WERI-Rb-1 (cell line): ENCODE measurements at places on chromosomes 16 and 17.

- DNase-seq = no peak
Observed at GRCh38 chr16:85982563-85982939, 83.6 kb downstream of the IRF8 start.

DNA sequence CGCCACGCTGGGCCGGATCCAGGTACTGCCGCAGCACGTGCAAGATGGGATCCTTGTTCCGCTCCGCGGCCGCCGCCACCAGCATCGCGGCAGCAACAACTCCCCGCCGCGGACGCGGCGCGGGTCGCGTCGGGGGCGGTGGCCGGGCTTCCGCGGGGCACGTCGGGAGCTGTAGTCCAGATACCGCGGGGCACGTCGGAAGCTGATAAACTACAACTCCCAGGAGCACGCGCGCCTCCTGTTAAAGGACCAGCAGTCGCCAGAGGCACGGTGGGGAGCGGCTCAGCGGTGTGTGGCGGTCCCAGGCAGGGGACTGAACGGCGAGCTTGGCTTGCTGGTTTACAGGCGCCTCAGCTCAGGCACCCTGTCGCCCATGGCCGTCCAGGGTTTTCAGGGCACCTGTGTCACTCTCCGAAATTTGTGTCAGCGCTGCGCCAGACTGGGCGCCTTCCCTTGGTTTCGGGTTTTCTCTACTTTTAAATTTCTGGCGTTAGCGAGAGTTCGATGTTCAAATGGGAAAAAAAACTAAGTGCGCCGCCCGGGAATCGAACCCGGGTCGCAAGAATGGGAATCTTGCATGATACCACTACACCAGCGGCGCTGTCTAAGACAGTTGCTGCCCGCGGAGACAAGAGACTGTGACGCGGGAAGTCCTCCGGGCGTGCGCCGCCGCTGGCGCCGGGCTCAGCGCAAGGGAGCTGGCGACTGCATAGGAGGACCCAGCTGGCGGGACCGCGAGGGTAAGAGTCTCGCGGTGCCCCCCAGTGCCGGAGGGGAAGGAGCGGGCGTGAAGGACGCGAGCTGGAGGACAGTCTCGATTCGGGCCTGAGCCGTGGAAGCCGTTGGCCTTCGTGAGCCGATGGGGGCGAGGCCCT is at the start of gene METTL26:
Gene METTL26 (minus strand): TSS at position 100 of the 875 bp plus-strand sequence. CDS start 15 bp downstream, at position 85.
- peak; percentile 95 for DNase-seq

GRCh38 chr16:27185776-27186130 is 17.6 kb upstream of the KDM8 start:
- no peak for DNase-seq

DNA sequence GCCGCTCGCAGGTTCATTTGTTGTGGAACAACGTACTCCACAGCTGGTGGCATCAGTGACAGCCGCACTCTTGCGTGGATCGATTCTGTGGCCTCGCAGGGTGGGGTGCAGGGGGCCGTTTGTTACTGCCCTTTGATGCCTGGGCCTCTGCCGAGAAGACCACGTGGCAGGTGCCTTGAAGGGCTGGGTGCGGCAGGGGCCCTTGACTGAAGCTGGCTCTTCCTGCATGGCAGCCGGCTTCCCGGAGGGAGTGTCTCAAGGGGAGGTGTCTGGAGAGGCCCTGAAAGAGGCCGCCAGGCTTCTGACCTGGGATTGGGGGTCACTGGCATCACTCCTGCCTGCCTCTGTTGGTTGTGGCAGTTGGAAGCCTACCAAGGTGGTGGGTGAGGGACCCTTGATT is 43.8 kb downstream of the TBCD start:
- no peak for DNase-seq

- no peak for DNase-seq
Observed at GRCh38 chr17:34981538-34982241, 1.4 kb downstream of the LIG3 start.

- no peak for DNase-seq
Observed at GRCh38 chr16:23505180-23505665, 5.1 kb downstream of the GGA2 start.

DNA sequence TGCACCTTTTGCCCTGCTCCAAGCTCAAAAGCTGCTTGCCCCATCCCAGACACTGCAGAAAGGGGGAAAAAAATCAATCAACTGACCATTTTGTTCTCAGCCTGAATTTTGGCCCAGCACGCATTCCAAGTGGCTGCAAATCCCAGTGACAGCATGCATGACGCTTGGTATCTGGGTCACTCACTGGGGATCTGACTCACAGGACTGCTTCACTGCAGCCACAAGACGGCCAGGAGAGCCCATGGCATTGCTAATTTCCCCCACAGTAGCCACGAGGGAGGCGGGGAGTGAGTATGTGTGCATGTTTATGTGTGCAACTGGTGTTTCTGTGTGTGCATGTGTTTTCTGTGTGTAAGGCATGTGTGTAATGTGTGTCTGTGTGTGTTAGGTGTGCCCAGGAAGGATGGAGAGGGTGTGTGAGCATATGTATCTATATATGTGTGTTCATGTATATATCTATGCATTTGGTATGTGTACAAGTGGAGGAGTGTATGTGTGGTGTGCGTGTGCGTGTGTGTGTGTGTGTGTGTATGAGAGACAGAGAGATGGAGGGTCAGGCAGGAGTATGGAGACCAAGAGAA is 33.8 kb downstream of the SDK2 start:
- DNase-seq = no peak

- no peak for DNase-seq
Observed at GRCh38 chr17:80183581-80184422, 14.0 kb downstream of the CARD14 start.

DNA sequence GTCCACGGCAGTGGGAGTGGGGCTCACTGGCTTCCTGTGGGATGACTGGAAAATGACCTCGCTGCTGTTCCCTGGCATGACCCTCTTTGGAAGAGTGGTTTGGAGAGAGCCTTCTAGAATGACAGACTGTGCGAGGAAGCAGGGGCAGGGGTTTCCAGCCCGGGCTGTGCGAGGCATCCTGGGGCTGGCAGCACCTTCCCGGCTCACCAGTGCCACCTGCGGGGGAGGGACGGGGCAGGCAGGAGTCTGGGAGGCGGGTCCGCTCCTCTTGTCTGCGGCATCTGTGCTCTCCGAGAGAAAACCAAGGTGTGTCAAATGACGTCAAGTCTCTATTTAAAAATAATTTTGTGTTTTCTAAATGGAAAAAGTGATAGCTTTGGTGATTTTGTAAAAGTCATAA is 7.8 kb upstream of the RNF213 start:
- peak; percentile 92 for DNase-seq

GRCh38 chr17:67151717-67152116 is 93.3 kb downstream of the HELZ start:
- no peak for DNase-seq

- no peak for DNase-seq
Observed at GRCh38 chr16:89010210-89010925, 33.4 kb upstream of the CBFA2T3 start.

DNA sequence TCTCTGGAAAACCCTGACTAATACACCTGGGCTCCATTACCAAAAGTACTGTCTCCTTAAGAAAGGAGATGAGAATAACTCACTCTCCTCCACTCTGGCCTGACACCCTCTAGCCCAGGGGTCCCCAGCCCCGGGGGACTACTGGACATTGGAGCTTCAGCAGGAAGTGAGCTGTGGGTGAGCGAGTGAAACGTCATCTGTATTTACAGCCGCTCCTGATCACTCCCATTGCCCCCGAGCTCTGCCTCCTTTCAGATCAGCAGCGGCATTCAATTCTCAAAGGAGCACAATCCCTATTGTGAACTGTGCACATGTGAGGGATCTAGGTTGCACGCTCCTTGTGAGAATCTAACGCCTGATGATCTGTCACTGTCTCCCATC is 126.3 kb upstream of the TNRC6C start:
- DNase-seq = no peak

DNA sequence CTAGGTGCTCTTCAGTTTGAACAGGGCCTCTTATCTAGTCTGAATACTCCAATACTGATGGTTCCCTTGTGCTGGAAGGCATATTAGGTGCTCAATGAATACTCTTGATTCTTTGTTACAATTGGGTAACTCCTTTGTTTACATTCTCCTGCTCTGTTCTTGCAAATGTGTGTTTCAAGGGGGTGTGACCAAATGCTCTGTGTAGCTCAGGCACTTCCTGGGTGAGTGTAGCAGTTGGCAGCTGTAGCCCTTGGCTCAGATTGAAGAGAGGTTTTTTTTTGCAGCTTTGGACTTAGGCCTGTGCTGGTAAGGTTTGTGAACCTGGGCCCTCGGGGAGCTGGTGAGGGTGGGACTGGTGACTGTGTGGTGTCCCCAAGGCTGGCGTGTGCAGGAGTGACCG is 20.2 kb downstream of the TBCD start:
- no peak for DNase-seq

GRCh38 chr16:55479430-55480140 is 587 bp downstream of the MMP2 start:
- DNase-seq = no peak

DNA sequence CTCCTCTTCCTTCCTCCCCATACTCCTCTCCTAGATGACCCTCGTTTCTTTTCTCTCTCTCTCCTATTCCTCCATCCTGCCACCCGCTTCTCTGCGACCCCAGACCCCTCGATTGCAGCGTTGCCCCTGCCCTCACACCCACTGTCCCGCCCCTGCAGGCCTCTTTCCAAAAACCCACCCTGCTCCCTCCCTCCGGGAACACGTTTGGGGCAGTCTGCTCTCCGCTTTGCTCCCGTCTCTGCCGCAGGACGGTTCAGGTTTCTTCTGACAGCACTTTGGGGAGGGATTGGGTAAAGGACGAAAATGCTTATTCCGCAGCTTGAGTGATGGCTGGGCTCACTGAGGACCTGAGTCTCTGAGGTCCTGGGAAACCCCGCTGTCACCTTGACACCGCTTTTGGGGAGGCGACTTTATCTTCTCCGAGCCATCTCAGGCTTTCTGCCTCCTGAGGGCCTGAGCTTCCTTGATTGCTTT is 690 bp downstream of the NDE1 start:
- DNase-seq = no peak

DNA sequence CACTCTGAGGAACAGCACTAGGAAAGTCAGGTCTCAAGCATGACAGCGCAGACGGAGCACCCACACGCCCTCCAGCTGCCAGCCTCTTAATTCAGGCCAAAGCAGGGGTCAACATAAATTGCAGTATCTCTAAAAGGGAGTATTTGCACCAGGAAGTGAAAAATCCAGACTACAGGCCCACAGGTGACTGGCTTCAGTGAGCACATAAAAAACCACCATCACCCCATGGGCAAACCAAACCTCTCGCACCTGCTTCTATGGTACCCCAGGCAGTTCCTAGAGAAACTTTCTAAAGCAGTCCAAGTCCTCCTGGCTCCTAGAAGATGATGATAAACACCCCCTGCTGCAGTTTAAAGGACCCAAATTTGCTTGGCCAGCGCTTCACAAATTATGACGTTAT is 129.8 kb downstream of the ZNF423 start:
- no peak for DNase-seq

DNA sequence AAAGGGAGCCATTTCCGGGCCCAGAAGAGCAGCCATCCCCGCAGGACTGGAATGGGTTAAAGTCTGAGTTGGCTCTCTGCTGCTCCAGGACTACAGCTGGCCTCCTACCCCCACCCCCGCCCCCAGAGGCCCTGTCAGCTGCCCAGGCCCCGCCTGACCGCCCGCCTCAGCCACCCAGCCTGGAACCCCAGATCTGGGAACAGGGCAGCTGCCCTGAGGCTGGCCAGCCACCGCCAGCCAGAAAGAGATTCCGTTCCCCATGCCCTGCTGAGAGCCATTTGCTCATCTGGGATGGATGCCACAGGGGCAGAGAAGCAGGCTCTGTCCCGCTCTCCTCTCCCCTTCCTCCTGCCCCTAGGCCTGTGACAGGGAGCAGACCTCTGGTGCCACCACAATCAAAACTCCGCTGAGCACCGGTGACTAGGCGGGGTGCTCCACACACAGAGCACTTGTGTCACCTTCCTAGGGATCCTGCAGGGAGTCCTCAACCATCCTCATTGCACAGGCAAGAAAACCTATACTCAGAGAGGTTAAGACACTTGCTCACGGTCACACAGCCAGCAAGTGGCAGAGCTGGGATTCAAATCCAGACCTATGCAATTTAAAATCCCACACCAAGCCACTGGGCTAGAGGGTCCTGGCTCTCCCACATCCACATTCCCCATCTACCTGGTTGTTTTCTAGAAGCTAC is 44.1 kb downstream of the ZNF423 start:
- DNase-seq = peak; percentile 76

DNA sequence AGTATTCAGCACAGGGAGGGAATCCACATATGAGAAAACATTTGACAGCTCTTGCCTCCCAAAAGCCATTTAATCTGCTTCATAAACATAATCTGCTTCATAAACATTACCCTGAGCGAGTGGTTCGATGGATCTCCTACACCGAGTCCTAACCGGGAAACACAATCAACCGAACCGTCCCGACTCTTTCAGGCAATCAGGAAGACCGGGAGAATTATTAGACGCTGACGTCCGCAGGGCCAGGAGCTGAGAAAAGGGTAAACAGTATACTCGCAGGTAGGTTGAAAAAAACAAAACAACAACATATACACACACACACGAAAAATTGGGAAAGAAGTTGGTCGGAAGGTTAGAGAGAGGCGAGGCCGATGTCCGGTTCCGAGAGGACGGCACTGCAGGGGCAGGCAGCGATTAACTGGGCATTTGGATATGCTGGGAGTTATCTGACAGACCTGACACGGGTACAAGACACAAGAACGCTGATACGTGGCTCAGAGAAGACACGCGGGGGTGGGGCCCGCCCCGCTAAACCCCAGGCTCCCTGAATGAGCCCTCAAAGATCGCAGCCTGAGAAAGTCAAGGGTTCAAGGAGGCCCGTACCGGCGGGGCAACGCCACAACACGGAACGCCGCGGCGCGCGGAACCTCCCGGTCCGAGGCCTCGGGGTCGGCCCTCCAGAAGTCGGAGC is 585 bp downstream of the AP1G1 start:
- peak; percentile 44 for DNase-seq

- no peak for DNase-seq
Observed at GRCh38 chr16:71622088-71622487, 3.9 kb upstream of the MARVELD3 start.

GRCh38 chr17:43581613-43582012 is 35.5 kb upstream of the ETV4 start:
- DNase-seq = no peak

GRCh38 chr17:8904686-8905085 is 37.2 kb upstream of the PIK3R6 start:
- no peak for DNase-seq

DNA sequence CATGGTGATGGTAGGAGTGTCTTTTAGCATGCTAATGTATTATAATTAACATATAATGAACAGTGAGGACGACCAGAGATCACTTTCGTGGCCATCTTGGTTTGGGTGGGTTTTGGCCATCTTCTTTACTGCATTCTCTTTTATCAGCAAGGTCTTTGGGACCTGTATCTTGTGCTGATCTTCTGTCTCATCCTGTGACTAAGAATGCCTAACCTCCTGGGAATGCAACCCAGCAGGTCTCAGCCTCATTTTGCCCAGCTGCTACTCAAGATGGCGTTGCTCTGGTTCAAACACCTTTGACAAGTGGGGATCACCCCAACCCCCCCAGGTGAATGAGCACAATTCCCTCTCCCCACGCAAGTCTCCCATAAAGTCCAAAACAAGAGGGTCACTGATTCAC is 49.3 kb upstream of the ETV4 start:
- DNase-seq = no peak

- DNase-seq = no peak
Observed at GRCh38 chr17:28145348-28145747, 102.9 kb downstream of the NLK start.

- no peak for DNase-seq
Observed at GRCh38 chr16:55279598-55279997, 44.4 kb upstream of the IRX6 start.

GRCh38 chr17:8466873-8467272 is 31.2 kb downstream of the NDEL1 start:
- no peak for DNase-seq

GRCh38 chr16:21989751-21990150 is 11.2 kb downstream of the PDZD9 start:
- DNase-seq = no peak
